ENCODE measurements at places on chromosomes 16 and 17.

DNA sequence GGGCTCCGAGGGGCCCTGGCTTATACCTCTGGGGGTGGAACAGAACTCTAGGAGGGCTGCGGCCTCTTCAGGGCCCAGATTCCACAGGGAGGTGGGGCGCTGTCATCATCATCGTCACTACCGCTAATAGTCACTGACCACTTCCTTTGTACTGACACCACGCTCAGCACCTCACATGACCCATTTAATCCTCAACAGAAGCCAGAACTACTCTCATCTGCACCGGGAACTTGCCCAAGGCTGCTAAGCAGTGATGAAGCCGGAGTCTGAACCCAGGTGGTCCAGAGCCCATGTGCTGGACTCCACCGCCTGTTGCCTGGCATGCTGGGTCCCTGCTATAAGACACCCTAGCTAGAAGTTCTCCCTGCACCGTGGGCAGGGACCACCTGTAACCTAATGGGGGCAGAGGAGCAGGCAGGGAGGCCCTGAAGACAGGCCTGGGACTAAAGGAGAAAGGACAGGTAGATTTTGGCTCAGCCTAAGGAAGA lies 12.0 kb downstream of the UNC13D start:
- DNase-seq: no peak

GRCh38 chr17:43406676-43407645 lies 8.2 kb downstream of the ARL4D start:
- DNase-seq: no peak

DNA sequence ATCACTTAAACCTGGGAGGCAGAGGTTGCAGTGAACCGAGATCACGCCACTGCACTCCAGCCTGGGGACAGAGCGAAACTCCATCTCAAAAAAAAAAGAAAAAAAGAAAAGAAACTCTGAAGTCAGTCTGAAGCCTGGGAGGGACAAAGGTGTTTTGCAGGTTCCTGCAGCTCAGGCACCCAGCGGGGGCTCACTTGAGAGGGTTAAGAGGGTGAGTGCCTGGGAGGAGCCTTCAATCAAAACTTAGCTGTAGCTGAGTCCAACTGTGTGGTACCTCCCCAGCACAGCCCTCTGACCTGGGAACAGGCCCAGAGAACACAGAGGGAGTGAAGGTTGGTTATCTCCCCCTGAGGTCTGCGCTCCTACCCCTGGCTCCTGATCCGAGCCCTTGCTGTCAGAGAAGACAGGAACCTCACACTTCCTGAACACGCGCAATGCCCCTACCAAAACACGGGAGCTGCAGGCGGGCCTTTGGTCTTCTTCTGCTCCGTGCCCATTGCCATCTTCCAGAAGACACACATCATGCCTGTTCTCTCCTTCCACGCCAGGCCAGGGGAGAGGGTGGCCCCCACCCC lies 20.4 kb upstream of the ZC3H18 start:
- DNase-seq: no peak

- DNase-seq: no peak
Observed at GRCh38 chr16:27408012-27408601, 6.1 kb downstream of the IL21R start.

- DNase-seq: no peak
Observed at GRCh38 chr17:31568539-31568938, 177.1 kb downstream of the RAB11FIP4 start.

DNA sequence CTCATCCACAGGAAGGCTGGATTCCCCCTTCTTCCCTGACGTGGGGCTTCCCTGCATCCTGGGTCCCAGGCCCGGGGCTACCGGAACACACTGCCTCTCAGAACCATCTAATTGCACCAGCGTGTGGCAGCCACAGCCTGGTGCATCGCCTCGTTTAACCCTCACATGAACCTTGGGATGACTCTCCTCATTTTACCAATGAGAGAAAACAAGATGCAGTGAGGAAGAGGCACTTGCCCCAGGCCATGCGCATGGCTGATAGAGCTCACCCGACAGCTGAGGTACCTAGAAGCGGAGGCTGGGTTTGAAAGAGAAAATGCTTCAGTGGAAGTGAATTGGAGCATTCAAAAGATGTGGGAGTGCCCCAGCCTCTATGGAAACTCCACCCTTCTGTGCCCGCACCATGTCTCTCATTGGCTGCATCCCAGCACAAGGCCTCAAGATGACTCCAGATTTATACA lies 162.3 kb downstream of the KATNIP start:
- DNase-seq: no peak

GRCh38 chr17:79606487-79607281 lies 4.2 kb downstream of the RBFOX3 start:
- no peak for DNase-seq

DNA sequence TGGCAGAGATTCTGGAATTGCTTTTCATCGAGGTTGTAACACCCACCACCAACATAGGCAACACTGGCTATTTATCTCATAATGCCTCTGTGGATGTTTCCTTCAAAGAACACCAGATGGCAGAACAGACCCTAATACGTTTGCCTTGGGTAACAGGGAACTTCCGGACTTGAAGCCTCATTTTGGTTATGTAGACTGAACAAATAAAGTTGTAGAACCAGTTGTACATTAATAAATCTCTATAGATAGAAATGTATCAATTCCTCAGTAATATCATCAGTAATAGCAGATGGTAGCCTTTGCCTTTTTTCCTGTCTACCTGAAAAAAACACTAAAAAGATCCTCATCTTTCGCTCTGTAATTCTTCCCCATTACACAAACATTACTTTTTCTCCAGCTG lies 25.9 kb upstream of the APOH start:
- DNase-seq: no peak

GRCh38 chr17:8173056-8173870 lies 2.9 kb downstream of the TMEM107 start:
- no peak for DNase-seq

- no peak for DNase-seq
Observed at GRCh38 chr17:8327303-8327649, 12.4 kb upstream of the ODF4 start.

DNA sequence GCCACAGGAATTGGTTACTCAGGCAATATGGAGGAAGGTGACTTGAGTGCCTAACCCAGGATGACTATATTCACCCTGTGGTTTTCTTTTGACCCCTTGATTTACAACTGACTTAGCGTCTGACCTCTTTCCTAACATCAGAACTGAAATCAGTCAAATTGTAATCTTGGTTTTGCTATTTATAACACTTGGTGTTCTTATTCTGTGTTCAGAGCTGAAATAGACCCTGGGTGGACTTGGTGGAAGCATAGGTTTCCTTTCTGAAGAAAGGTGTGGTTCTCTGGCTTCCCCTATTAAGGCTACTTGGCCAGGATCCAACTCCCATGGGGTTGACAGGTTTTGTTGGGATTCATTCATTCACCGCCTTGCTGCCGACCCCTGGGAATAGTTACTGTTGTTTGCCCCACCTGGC lies 80.8 kb downstream of the CLEC16A start:
- DNase-seq: no peak

GRCh38 chr16:61014869-61015268 lies 1021.4 kb downstream of the CDH8 start:
- DNase-seq: no peak

GRCh38 chr17:9900784-9901183 lies 4.3 kb downstream of the RCVRN start:
- no peak for DNase-seq

GRCh38 chr17:80138856-80139426 lies 8.0 kb downstream of the EIF4A3 start:
- DNase-seq: no peak

- no peak for DNase-seq
Observed at GRCh38 chr16:85455534-85455933, 157.6 kb upstream of the GSE1 start.

DNA sequence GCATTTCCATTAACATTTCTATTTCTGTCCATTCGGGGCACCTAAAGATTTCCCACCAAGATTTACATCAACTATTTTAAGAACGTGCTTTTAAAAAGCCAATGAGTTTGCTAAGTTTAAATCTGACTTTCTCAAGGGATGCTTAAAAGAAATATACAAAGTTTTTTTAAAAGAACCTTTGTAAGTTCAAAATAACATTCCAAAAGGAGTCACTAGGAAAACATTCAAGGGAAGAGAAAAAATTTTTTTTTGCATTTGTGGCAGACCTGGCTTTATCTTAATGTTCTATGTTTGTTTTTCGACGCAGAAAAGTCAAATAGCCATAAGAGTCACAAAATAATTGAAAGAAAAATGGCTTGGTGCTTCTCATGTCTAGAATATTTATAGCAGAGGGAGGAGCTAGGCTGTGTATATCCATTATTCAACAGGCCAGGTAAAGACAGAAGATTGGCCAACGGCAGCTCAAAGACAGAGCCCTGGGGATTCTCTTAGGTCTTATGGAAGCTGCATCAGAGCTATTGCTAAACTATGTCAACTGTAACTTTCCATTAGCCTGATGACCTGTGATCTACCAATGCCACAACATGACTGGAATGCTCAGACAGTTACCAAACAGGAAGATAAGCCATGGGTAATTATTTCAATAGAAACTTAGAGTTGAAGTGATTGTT lies 37.8 kb upstream of the MYOCD start:
- DNase-seq: no peak

GRCh38 chr16:54792811-54793210 lies 137.9 kb upstream of the IRX5 start:
- DNase-seq: no peak

DNA sequence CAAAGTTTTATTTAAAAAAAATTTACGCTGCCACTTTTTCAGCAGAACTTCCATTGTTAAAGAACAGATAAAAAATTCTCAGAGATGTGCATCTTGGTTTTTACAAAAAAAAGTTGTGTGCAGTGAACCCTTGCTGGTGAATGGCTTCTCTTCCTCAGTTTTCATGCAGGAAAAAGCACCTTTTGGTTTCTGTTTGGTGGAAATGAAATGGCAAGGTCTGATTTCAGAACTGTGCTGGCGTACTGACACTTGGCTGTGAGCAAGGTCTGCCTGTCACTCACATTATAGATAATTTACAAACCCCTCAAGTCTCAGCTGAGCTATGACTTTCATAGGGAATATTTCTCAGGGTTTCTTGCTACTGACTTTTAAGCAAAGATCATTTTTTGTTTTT lies 5.7 kb upstream of the SALL1 start:
- DNase-seq: no peak

DNA sequence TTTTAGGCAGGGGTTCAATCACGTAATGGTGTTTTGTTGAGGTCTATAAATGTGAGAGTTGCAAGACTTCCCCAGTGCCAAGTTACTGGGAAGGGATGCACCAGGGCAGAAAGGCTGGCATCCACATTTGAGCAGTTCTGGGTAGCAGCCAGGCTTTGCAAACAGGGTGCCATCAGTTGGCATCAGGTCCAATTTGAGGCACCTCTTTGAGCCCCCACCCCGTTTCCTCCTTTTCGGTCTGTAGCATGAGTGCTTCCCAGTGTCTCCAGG lies 142.6 kb upstream of the CACNG5 start:
- DNase-seq: no peak

GRCh38 chr16:12011565-12011964 lies 35.0 kb downstream of the SNX29 start:
- DNase-seq: no peak

DNA sequence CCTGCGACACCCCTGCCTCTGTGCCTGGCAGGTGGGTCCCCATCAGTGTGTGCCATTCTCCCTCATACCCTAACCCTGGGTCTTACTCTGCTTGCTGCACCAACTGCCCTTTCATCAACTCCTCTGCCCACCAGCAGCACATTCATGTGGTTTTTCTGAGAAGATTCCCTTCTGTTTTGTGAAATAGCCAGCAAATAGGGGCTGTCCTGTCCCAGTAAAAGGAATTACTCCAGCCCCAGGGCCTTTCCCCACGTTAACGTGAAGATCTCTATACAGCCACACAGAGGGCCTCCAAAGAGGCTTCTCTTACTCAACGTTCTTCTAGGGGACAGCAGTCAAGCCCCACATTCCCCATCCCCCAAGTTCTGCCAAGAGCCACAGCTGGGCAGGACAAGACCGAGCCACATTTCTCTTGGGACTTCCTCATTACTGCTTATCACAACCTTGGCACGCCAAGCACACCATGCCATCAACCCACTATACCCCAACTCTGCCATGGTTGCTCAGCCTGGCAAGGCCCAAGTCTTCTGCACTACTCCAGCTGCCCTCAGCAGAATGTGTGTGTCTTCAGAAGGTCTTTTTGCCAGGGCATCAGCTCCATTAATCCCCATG lies 18.7 kb upstream of the CCL2 start:
- no peak for DNase-seq
